ENCODE measurements at places on chromosomes 3 and 15.

- no peak for DNase-seq
These were observed 6.0 kb downstream of the KCNMB3 start for GRCh38 chr3:179244878-179245277.

DNA sequence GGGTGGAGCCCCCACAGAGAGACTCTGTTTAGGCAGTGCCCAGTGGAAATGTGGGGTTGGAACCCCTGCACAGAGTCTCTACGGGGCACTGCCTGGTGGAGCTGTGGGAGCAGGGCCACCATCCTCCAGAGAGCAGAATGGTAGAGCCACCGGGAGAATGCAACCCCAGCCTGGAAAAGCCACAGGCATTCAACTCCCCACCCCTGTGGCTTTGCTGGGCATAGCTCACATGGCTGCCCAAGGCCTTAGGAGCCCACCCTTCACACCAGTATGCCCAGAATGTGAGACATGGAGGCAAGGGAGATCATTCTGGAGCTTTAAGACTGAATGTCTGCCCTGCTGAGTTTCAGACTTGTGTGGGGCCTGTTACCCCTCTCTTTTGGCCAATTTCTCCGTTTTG, 19.0 kb upstream of the CHCHD6 start:
- DNase-seq: no peak

GRCh38 chr3:59116233-59116537, 66.4 kb upstream of the CFAP20DC start:
- no peak for DNase-seq

- no peak for DNase-seq
These were observed 80.6 kb downstream of the CCR1 start for GRCh38 chr3:46127503-46127902.

DNA sequence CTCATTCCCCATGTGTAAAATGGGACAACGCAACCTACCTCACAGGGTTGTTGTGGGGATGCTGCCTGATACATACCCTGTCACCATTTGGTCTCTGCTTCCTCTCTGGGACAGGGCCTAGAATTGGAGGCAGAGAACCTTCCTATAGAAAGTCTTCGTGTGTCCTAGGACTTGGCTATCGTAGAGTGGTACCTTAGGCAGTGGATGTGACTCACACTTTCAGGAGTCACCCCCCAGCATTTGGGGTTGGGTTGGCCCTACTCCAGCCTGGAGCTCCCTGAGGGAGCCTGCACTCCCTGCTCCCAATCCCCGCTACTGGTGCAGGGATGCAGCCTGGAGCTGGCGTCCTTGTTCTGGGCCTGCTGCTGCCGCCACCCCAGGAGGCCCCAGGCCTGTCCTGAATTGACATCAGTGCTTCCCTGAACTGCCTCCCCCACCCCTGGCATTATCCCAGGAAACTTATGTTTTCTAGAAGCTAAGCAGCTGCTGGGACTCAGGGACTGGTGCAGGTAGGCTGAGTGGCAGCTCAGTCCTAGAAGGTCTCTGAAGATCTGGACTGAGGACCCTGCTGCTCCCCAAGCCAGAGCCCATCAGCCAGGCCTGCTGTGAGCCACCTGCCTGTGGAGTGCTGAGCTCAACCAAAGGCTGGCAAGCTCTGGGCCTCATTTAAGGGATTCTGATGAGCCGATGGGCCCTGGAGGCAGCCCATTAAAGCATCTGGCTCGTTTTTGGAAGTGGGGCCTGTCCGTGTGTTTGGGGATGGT, 9.9 kb downstream of the C15orf39 start:
- DNase-seq: no peak

DNA sequence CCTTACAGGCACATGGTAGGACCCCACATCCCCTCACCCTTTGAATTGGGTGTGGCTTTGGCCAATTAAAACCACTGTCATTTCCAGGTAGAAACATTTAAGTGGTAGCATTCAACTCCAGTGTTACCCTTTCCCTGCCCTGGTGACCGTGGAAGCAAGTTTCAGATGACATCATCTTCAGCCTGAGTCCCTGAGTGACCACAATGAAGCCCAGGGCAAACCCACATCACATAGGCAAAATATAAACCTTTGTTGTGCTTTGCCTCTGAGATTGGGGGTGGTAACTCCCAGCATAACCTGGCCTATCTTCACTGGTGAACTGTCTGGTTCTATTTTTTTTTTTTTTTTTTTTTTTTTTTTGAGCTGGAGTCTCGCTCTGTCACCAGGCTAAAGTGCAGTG, 404.0 kb upstream of the WNT5A start:
- no peak for DNase-seq

DNA sequence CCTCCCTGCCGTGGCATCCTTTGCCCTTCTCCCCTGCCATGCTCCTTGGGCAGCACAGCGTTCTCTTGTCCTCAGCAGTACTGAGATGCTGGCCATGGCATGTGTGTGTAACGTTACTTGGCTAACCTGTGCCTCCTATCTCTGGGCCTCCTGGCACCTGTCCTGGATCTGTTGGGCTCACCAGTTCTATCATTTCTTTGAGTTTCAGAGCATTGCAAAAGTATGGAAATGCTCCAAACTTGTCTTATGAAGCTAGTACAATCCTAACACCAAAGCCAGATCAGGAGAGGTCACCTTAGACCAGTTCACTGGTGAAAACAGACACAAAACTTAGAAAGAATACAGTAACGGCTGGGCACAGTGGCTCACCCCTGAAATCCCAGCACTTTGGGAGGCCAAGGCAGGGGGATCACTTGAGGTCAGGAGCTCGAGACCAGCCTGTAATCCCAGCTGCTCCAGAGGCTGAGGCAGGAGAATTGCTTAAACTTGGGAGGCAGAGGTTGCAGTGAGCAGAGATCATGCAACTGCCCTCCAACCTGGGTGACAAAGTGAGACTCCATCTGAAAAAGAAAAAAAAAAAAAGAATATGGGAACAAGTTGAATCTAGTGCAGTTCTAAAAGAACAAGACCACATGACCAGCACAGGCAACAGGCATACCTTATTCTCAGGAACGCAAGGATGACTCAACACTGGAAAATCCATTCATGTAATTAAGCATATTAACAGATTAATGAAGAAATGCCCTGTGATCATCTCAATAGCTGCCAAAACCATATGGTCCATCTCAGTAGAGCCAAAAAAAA, 62.4 kb upstream of the TRPM1 start:
- DNase-seq: no peak
